Activated B cell treated with CpG ODN at 0.5 μM for 24 hours (primary cell): ENCODE measurements at places on chromosomes 12 and 14. TPM values are rescaled to one million over a fixed set of nuclear protein-coding genes. Genes with fewer than 3 reads are reported as not detected.

The ITGA7 gene
- 1.4 and 2.1 TPM in 2 replicates for total RNA-seq

The PLEK2 gene
- total RNA-seq: not detected in 2 replicates

The FAIM2 gene
- not detected in 2 replicates for total RNA-seq

DNA sequence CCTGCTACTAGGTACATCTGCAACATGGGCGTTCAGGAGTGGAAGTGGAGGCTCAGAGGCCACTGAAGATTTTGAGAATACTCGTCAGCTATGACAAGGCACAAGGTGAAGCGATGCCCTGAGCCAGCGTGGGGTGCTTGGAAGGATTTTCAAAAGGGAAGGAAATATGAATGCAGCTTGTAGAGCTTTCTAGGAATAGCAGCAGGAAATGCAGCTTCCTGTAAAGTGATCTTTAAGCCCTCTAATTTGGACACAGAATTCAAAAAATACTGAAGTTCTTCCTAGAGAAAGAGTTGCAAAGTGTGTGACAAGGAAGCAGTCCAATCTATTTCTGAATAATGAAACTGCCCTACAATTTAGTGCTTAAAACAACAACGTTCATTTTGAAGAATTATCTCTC is 13.2 kb upstream of the C1S start:
- no peak for DNase-seq

GRCh38 chr12:131136539-131136872 is 182.8 kb downstream of the ADGRD1 start:
- DNase-seq: no peak

The SOAT2 gene
- not detected in 2 replicates for total RNA-seq

The IFNG-AS1 gene
- total RNA-seq: 2.0 and 3.2 TPM in 2 replicates

The B3GNT4 gene
- total RNA-seq: not detected in 2 replicates

DNA sequence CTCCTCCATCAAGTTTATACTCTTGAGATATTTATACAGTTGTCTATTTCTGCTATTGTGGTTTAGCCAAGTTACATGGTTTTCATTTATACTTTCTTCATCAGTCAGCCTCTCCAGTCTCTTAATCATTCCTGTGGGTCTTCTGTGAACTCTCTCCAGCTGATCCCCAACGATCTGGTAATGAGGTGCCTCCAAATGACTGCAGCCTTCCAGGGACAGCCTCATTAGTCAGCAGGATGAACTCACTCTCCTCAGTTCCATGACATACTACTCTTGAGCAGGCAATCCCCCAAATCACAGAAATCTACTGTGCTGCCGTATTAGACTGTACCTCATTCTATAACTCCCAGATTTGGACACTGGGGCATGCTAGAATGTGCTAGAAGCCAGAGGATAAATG is 15.3 kb downstream of the AREL1 start:
- DNase-seq: no peak

DNA sequence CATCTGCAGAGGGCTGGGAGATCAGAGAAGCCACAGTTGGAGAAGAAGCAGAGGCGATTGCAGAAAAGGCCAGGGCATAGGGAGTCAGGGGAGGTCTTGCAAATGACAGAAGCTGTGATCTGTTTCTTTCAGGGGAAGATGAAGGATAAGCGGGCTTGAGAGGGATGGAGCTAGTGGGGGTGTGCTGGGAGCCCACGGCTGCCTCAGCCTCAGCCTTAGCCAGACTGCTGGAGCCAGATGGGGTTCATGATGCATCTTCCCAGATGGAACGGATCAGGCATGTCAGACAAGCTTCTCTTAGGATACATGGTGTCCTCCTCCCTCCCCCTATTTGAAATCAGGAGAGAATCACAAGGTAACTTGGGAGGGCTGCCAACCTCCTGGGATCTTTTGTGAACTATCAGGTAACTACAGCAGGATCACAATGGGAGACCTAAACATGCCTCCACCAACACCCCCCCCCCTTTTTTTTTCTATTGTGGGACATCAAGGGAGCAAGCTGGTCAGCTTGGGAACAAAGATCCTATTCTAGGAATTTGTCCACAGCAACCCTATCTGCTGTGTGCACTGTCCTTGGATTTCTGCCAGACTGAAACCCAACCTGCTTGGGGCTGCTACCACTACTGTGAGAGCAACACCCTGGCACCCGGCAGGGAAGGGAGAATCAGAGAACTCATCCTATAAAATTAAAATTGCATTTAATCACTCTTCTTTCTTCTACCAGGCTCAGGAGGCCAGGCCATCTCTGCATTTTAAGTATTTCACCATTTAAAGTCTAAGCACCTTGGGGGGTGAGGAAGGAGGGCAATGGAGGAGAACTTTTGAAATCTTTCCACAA is 10.7 kb upstream of the ATP2A2 start:
- no peak for DNase-seq

DNA sequence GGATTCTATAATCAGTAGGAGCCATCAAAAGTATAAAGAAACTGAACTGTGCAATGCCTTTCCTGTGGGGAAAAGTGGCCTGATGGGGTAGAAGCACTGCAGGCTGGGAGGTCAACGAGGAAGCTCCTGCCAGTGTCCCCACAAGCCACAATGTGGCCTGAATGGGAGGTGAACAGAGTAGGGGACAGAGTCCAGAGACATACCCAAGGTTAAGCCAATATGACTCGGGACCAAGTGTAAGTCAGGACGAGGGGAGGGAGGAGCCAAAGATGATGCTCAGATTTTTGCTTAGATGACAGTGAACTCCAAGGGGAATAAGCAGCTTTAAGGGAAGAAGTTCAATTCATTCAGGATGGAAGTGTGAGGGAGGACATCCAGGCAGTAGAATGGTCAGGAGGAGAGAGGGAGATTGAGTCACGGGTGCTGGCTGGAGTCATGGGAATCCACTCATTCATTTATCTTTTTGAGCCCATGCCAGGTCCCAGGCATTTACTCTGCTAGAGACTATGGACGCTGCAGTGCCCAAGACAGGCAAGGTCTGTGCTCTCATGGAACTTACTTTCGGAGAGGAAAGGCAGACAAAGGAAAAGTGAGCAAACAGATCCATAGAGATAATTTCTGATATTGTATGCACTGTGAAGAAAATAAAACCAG is 29.1 kb downstream of the DPF3 start:
- no peak for DNase-seq

DNA sequence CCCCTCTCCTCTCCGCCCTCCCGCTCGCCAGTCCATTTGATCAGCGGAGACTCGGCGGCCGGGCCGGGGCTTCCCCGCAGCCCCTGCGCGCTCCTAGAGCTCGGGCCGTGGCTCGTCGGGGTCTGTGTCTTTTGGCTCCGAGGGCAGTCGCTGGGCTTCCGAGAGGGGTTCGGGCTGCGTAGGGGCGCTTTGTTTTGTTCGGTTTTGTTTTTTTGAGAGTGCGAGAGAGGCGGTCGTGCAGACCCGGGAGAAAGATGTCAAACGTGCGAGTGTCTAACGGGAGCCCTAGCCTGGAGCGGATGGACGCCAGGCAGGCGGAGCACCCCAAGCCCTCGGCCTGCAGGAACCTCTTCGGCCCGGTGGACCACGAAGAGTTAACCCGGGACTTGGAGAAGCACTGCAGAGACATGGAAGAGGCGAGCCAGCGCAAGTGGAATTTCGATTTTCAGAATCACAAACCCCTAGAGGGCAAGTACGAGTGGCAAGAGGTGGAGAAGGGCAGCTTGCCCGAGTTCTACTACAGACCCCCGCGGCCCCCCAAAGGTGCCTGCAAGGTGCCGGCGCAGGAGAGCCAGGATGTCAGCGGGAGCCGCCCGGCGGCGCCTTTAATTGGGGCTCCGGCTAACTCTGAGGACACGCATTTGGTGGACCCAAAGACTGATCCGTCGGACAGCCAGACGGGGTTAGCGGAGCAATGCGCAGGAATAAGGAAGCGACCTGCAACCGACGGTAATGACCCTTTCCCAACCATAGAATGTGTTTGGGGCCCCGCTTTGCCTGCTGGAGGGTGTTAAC is 615 bp downstream of the CDKN1B start:
- DNase-seq: peak; percentile 32

DNA sequence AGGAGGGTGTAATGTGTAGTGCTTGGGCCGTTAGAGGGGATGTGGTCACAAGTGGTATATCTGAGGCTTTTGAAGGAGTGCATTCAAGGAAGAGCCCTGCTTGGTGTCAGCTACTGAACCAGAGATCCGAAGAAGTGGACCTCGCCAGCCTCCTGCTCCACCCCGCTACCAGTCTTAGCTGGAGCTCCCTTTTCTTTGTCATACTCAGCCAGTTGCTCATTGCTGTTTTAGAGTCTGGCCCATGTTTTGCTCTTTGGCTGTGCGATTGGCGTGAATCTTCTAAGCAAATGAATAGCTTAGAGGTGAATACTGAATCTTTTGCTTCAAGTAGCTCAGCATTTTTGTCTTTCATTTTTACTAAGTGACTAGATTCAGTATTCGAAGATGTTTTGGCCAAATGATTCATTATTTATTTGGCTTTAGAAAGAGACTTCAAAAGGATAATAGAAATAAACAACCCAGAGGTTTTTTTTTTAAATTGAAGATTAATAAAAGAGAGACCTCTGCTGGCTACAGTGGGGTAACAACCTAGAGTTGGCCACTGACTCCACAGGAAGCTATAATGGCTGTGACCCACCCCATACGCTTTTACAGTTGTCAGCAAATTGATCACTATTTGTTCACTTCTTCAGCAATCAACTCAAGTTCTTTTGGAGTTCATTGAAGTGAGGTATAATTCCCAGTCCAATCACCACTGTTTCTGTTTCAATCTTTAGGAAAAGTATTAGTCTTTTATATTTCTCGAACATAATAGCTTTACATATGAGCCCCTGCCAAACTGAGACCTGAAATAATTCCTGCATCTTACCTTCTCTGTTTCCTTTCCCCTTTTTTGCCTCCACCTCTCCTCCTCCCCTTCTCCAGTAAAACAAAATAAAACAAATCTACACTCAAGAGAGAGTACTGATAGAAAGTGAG is 19.9 kb downstream of the CDKN1B start:
- DNase-seq: peak; percentile 19

The PPFIA2 gene
- not detected in 2 replicates for total RNA-seq

The TSPAN11 gene
- total RNA-seq: not detected in 2 replicates

- no peak for DNase-seq
Observed at GRCh38 chr14:65356327-65356836, 56.1 kb upstream of the FUT8 start.

The TMEM229B gene
- 3.3 and 3.7 TPM in 2 replicates for total RNA-seq

DNA sequence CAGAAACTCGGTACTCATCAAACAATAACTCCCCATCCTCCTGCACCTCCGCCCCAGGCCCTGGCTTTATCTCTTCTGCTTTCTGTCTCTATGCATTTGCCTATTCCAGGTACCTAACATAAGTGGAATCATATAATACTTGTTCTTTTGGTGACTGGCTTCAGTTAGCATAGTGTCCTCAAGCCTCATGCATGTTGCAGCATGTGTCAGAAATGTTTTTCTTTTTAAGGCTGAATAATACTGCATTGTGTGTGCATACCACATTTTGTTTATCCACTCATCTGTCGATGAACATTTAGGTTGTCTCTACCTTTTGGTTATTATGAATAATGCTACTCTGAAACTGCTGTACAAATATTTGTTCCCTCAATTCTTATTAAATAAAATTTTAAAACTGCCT is 117.1 kb downstream of the KICS2 start:
- DNase-seq: no peak

The EML1 gene
- total RNA-seq: not detected in 2 replicates

GRCh38 chr14:104865081-104865630 is at the start of gene CEP170B:
TSS of gene CEP170B (plus strand) at chr14:104865268. CDS start at chr14:104868451, 3,183 bp downstream.
- DNase-seq: peak; percentile 50

GRCh38 chr14:60250257-60251035 is 1.4 kb downstream of the PPM1A start:
- DNase-seq: no peak

GRCh38 chr12:57739914-57740538 is 1.5 kb upstream of the AGAP2 start:
- DNase-seq: no peak

DNA sequence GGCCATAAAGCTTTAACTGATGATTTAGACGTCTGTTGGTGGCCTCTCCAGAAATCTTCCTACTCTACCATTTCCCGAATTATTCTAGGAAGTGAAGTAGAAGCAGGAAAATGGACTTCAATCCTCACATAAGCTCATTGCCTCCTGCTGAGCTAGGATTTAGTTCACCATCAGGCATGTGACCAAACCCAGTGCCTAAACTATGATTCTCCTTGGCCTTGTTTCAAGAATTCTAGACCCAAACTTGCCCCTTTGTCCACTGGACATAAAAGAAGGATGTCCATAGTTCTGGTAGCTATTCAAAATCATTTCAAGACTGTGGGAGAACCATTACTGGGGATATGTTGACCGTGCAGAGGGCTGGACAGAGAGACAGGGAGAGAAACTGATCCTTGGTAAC is 105.8 kb downstream of the C12orf50 start:
- DNase-seq: no peak

GRCh38 chr14:67311868-67312267 is 47.7 kb downstream of the ATP6V1D start:
- DNase-seq: no peak

DNA sequence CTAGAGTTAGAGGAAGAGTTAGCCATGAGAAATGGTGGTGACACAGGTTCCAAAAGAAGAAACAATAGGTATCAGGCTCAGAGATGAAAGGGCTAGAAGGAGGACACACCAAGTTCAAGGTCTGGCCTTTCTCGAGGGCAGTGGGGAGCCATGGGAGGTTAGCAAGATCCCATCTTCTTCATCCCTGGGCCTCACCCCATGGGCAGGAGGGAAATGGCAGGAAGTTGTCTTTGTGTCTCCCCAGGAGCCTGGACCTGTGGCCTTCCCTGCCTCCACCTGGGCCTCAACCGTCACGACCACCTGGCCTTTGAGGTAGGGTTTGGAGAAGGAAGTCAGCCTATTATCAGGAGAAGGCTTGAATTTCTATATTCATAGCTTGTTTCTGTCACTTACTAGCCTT is 5.8 kb upstream of the AQP2 start:
- no peak for DNase-seq

GRCh38 chr12:22527999-22528398 is 16.3 kb downstream of the C2CD5 start:
- DNase-seq: no peak

- no peak for DNase-seq
Observed at GRCh38 chr12:95003921-95004272, 400 bp upstream of the NDUFA12 start.

GRCh38 chr12:120939523-120939922 is 35.4 kb upstream of the SPPL3 start:
- DNase-seq: no peak

DNA sequence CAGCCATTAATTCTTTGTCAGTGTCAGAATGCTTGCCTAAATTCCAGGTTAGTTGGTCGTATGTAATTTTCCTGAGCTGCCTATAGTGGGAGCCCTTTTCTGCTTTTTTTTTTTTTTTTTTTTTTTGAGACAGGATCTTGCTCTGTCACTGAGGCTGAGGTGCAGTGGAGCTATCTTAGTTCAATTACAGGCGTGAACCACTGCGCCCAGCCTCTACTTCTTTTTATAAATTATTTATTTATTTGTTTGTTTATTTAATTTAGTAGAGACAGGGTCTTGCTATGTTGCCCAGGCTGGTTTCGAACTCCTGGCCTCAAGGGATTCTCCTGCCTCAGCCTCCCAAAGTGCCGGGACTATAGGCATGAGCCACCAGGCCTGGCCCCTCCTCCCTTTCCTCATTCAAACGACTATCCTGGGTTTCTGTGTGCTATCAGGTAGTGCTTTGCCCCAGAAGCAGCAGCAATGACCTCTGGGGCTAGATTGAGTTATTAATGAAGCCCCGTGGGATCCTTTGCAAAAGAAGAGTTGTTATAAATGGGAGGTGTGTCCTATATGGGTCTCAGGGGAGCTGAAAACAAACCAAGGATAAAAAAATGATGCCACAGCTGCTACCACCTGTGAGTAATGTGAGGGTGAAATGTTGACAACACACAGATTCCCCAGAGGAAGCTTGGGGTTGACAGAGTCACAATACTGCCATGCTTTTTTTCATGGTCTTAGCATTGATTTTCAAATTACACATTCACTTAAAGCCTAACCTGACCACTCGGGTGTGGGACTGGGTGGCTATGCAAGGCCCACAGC is 34.6 kb upstream of the NFKBIA start:
- DNase-seq: no peak

GRCh38 chr12:101928556-101928955 is 51.2 kb downstream of the DRAM1 start:
- no peak for DNase-seq
